ENCODE measurements at places on chromosomes 12 and 14.

GRCh38 chr12:105706321-105706972, 376.0 kb downstream of the C12orf75 start:
- no peak for DNase-seq

GRCh38 chr14:100587763-100588411, 670 bp upstream of the BEGAIN start:
- DNase-seq, result no peak

- DNase-seq, result no peak
These were observed 14.2 kb upstream of the RIOX1 start for GRCh38 chr14:73476451-73476931.

GRCh38 chr12:31248337-31248736, 77.6 kb downstream of the SINHCAF start:
- DNase-seq, result no peak

GRCh38 chr14:75077794-75078193, 8.4 kb downstream of the ZC2HC1C start:
- no peak for DNase-seq

GRCh38 chr14:89849931-89850330, 104.6 kb downstream of the EFCAB11 start:
- DNase-seq, result no peak

GRCh38 chr12:48903363-48903981, 21.8 kb downstream of the FKBP11 start:
- no peak for DNase-seq

DNA sequence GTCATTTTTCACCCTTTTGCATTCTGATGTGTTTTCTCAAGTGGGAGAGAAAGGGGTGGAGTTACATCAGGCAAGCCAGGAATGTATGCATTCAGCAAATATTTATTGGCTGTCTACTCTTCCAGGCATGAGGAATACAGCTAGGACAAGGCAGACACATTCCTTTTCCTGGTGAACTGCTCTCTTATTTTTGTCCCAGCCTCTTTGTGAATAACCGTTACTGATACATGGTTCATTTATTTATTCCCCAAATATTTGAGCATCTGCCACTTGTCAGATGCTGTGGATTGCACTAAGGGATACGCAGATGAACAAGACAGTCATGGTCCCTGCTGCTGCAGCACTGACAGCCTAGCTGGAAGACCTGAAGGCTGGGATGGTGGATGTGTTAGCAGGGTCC, 6.1 kb downstream of the PELI2 start:
- DNase-seq, result no peak

DNA sequence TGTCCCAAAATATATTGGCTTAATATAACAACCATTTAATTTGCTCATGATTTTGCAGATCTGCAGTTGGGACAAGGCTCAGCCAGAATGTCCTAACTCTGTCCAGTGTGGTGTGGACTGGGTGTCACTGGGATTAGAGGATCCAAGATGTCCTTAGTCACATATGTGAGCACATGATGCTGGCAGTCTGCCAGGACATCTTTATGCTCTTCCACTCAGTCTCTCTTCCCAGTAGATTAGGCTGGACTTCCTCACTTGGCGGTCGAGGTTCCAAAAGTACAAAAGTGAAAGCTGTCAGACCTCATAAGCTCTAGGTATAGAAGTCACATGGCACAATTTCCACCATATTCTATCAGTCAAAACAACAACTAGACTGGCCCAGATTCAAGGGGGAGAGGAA, 167.9 kb upstream of the NTF3 start:
- DNase-seq, result no peak

- DNase-seq, result no peak
These were observed 587 bp upstream of the C12orf75 start for GRCh38 chr12:105329926-105330282.

- no peak for DNase-seq
These were observed 15.1 kb downstream of the FAIM2 start for GRCh38 chr12:49888461-49889151.

DNA sequence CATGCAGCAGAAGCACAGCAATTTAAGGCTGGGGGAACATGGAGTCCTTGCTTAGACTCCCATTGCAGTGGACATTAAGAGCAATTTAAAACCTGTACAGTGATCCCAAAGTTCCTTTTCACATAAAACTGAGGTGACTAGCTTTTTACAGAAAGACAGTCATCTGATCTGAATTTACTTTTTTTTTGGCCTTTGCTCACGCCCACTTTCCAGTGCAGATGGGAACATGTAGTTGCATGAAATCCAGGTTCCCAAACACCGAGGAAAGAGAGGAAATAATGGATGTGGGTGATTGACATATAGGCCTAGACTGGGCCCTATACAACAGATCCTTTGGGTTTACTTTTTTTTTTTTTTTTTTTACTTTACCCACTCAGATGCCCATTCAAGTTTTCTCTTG, 126.4 kb upstream of the PTPRB start:
- no peak for DNase-seq

DNA sequence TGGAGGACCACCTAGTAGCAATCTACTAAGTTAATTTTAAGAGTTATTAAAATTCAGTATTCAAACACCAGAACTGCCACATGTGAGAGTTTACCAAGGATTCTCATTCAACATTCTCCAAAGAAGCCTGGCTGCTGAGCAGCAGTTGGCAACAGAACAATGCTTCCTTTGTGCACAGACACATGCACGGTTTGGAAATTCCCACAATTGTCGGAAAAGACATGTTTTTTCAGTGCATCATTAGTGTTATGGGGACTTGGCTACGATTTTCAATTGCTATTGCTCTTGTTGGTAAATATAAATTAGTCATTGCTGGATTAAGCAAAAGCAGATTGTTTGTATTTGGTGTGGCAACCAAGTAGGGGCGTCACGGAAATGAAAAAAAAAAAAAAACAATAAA, 22.2 kb downstream of the ST8SIA1 start:
- DNase-seq, result no peak

DNA sequence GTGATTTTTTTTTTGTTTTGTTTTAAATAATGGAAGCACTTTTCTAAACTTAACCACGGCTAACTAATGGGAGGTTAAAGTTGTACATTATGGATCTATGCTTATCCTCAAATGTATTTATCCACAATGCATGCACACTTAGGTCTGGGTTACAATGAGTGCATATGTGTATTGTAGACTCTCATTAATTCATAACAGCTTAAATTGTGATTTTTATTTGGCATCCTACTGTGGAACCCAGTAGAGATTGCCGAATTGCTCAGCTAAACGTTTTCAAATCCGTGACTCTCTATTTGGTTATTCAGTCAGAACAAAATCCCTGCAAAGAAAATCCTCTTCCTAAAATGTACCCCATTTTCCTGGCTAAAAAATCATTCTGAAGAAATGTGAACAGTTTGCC, 244.0 kb downstream of the SLC25A21 start:
- no peak for DNase-seq

GRCh38 chr14:24332268-24332993, 2.4 kb downstream of the ADCY4 start:
- peak; percentile 87 for DNase-seq

GRCh38 chr14:99575043-99576023, 28.7 kb downstream of the CCDC85C start:
- DNase-seq, result no peak

DNA sequence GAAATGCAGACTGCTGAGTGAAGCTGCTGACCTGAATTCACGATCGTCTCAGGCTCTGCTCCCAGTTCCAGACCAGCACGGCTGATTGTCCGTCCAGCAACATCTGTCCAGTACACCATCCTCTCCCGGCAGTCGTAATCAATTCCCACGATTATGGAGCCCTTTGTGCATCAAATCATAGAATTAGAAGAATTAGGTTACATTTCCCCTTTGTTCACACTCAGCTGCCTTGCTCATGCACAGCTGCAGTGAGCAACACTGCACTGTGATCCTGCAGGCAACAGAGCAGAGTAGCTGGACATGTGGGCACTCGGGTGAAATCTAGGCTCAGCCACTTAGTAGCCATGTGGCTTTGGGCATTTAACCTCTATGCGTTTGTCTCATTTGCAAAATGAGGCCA, 22.2 kb downstream of the RTRAF start:
- no peak for DNase-seq

DNA sequence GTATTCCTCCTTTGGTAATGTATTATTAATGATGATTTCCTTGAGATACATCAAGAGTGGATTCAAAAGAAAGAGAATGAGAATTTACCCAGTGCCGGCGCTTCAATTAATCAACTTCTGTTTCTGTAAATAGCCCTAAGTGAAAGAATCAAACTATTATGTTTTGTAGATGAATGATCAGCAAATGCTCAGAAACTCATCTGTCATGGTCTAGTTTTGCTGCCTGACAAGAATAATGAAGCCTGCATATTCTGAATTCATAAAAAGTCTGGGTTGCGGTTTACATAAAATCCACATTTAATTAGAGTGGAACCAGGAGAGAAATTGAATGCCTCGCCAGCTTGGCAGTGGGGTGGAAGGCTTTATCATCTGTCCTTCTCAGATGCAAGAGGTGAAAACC, 325.3 kb downstream of the GALC start:
- no peak for DNase-seq

GRCh38 chr12:107448198-107448597, 237.4 kb upstream of the PWP1 start:
- DNase-seq, result no peak

DNA sequence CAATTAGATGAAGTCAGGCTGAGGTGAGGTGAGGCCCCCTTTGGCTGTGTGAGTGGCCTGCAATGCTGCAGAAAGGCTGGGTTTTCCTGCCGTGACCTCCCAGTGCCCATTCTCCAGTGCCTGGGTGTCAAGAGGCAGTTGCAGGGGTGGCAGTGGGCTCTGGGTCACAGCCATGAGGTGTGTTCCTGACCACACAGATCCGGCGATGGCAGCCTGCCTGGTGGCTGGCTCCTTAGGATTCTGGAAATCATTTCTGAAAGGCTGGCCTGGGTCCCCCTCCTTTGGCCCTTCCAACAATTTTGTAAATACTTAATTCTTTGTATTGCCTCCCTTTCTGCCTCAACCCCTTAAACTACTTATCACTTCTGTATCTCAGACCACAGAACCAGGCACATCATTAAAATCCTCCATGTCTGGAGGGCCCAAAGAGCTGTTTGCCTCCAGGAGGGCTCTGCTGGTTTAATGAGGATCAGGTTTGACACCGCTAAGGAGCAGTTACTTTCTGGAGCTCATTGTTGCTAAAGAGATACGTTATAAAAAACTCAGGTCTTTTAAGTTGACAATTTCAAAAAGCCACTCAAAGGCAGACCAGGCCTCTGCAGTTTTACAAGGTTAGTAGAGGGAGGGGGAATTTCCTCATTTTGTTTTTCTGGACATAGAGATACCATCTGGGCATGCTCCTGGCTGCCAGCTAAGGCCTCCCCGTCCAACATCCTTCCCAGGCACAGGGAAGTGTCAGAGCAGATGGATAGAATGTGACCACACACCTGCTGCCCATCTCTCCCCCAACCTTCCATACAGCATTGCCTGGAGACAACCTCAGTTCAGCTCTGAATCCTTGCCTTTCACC, 204.4 kb downstream of the FOXN3 start:
- no peak for DNase-seq

GRCh38 chr14:26694521-26694920, 96.7 kb upstream of the NOVA1 start:
- DNase-seq, result no peak

DNA sequence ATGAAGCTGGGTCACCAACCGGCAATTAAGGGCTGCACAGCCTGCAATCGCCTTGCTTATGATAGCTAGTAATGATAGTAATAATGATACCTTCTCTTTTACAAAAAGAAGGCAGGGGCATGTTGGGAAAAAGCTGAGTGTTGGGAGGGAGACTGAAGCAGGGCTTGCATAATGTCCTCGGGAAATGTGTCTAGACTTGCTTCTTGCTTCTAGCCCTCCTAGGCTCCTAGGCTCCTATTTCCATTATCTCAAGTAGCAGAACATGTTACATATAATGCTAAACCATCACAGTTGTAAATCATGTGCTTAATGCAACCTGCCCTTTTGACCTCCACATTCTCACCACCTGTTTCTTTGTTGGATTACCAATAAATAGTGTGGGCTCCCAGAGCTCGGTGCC, 18.7 kb downstream of the RERGL start:
- no peak for DNase-seq

GRCh38 chr14:68501614-68502052, 291.2 kb downstream of the ZFP36L1 start:
- no peak for DNase-seq

DNA sequence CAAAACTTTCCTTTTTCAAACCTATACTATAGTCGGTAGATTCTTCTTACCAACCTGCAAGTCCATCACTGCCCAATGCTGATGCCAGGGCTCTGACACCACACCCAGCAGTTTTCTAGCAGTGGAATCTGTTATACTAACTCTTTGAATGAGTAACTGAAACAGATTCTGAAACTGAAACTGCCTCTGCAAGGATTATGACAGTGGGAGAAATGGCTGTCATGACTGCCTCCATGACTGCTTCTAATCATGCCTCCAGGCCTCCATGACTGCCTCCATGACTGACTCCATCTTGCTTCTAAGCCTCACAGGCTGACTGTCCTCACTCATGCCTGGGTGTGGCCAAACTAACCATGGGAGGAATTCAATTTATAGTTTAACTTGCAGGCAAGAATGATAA, 29.4 kb upstream of the OXA1L start:
- peak; percentile 75 for DNase-seq

- DNase-seq, result peak; percentile 35
These were observed 58.1 kb downstream of the PLEKHG3 start for GRCh38 chr14:64762044-64763034.

DNA sequence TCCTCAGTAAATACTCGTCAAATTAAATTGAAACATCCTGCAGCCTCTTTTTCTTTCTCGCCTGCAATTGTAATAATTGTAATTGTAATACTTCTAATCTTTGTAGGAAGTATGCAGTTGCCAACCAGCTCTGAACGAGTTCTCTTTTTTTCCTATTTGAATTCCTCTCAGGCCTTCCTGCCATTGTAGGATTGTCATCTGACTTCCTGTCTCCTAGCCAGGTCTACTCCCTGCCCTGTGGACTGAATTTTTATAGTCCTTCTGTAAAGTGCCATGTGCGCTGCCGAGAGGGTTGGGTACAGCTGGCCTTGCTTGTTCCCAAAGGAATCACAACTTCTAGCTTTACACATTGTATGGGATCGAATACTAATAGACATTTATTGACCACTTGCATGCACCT, 183.3 kb downstream of the SSPN start:
- DNase-seq, result no peak

- DNase-seq, result no peak
These were observed 1.1 kb upstream of the SDSL start for GRCh38 chr12:113420996-113421595.

GRCh38 chr12:45789025-45789424, 59.5 kb downstream of the ARID2 start:
- DNase-seq, result no peak

DNA sequence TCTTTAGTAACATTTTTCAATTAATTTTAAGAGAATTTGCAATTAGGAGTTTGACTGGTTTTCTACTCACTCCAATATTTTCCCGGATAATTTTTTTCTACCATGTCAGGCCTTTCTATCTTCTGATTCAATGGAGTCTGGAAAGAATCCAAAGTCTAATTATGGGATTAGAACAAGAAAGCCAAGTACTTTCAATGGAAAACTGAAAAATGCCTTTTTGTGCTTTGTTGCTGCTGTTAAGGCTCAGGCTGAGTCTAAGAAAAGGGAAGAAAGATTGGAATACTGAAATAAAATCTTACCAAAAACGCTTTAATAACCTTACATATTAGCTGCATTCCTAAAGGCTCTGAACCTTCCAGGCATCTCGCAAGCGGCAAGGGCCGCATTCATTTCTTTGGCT, 24.4 kb upstream of the DHRS4 start:
- DNase-seq, result no peak

Data from stimulated activated CD4-positive, alpha-beta T cell treated with anti-CD3 and anti-CD28 coated beads, Interleukin-1b, Interleukin-23, amount 100 ng/mL, for 48 hours (primary cell).